ENCODE measurements at places on chromosomes 16 and 17.
A peak's percentile ranks its signal among the peaks of the same experiment; 100 is the strongest.

GRCh38 chr17:39244600-39245570 is 19.1 kb upstream of the STAC2 start:
- DNase-seq = peak; percentile 70

- no peak for DNase-seq
Observed at GRCh38 chr16:1180549-1181403, 27.9 kb downstream of the CACNA1H start.

- DNase-seq = peak; percentile 55
Observed at GRCh38 chr17:2025622-2026309, 632 bp upstream of the RTN4RL1 start.

- DNase-seq = no peak
Observed at GRCh38 chr17:18974407-18975149, 22.6 kb downstream of the SLC5A10 start.

DNA sequence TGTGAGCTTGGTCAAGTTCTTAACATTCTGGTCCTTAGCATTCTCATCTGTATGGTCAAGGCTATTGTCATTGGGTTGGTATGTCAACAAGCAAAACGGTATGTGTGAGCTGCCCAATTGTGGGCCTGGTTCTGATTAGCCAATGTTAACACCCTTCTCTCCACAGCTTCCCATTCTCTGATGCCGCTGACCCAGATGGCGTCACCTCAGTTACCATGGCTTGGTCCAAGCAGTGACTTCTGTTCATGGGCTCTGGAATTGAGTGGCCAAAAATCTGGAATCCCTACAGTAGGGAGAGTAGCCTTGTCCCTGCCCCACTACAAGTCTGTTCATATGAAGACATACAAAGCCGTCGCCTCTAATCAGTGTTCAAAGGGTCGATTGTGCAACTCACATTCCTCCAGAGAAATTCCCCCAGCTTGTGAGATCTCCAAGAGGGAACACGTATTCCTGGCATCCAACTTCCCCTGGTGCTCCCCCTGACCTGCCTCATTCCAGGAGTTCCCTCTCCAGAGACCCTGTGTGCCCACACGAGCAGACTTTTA is 15.8 kb downstream of the TMEM98 start:
- peak; percentile 99 for DNase-seq

- DNase-seq = peak; percentile 73
Observed at GRCh38 chr16:56830669-56831068, 34.3 kb upstream of the SLC12A3 start.

DNA sequence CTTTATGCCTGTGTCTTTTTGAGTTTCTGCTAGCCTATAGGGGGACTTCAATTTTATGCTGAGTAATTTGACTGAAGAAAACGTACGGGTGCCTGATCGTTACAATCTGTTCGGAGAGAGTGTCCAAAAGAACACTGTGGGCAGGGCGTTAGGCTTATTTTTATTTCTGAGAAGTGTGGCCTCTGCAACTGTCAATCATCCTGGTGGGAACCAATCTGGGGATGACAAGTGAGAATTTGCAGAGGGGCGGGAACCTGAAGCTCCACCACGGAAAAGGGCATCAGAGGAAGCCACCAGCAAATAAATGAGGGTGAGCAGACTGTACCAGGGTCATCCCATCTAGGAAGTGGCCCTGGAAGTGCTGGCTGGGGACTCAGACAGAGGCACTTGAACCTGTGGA is 12.0 kb upstream of the CDYL2 start:
- no peak for DNase-seq

- no peak for DNase-seq
Observed at GRCh38 chr17:34370997-34371395, 8.0 kb upstream of the CCL1 start.

DNA sequence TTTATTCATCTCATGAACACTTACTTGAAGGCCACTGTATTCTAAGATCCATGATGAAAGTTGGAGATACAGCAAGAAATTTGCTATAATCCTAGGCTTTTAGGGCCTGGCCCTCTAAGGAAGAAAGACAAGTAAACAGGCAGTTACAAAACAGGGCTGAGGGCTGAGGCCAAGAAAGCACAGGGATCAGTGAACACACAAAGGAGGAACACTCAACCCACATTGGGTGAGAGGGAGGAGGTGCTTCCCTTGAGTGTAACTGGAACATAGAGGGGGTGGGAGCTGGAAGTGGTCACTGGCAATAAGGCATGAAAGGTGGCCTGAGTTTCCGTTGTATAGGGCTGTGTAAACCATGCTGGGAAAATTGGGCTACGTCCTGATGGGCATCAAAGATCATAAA is 112.2 kb downstream of the ZNF18 start:
- DNase-seq = no peak

- DNase-seq = no peak
Observed at GRCh38 chr16:61014869-61015268, 1021.4 kb downstream of the CDH8 start.

- no peak for DNase-seq
Observed at GRCh38 chr17:36741019-36741902, 139.9 kb downstream of the MRM1 start.

DNA sequence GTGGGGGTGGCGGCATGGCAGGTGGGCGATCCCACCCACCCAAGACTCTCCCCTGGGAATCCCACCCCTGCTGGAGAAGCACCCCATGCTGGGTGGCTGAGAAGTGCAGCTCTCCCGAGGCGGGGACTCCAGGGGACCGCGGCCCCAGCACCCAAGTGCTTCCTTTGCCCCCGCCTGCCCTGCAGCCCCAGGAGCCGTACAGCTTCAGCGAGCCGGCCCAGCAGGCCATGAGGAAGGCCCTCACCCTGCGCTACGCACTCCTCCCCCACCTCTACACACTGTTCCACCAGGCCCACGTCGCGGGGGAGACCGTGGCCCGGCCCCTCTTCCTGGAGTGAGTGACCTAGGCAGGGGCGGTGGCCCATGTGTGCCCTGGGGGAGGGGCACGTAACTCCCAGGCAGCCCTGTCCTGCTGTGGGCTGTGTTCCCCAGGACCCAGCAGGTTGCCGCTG is 11.7 kb downstream of the GAA start:
- no peak for DNase-seq

- DNase-seq = peak; percentile 25
Observed at GRCh38 chr16:86971251-86971650, 345.9 kb downstream of the C16orf95 start.

- no peak for DNase-seq
Observed at GRCh38 chr17:55825213-55825612, 74.4 kb downstream of the PCTP start.

DNA sequence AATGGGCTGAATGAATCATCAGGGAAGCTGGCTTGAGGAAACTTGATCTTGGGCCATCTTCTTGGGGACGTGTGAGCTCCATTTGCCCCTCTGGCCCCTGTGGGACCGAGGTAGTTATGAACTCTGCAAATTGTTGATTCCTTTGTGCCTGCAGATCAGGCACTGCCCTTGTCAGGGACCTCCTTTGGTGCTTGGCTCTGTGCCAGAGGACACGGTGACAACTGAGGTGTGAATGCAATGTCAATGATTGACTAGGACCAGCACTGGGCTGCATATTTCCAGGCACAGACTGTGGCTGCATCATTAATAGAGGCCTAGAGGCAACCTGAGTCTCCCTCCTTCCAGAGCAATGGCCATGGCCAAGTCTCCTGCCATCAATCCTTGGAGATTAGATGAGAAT is 23.8 kb downstream of the PDILT start:
- DNase-seq = no peak

DNA sequence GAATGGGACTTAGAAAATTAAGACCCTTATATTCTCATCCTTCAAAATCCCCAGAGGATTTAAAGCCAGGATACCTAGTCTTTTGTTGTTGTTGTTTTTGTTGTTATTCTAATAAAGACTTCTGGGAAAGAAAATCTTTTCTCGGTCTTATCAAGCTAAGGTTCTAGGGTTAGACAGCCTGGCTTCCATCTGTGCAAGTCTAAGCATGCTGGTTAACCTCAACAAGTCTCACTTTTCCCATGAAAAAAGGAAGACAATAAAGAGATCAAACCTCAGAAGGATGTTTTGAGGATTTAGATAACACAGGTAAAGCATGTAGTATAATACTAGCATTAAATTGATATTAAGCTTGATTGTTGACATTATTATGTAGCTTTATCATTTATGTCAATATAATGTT is 486.4 kb upstream of the SOX9 start:
- no peak for DNase-seq

DNA sequence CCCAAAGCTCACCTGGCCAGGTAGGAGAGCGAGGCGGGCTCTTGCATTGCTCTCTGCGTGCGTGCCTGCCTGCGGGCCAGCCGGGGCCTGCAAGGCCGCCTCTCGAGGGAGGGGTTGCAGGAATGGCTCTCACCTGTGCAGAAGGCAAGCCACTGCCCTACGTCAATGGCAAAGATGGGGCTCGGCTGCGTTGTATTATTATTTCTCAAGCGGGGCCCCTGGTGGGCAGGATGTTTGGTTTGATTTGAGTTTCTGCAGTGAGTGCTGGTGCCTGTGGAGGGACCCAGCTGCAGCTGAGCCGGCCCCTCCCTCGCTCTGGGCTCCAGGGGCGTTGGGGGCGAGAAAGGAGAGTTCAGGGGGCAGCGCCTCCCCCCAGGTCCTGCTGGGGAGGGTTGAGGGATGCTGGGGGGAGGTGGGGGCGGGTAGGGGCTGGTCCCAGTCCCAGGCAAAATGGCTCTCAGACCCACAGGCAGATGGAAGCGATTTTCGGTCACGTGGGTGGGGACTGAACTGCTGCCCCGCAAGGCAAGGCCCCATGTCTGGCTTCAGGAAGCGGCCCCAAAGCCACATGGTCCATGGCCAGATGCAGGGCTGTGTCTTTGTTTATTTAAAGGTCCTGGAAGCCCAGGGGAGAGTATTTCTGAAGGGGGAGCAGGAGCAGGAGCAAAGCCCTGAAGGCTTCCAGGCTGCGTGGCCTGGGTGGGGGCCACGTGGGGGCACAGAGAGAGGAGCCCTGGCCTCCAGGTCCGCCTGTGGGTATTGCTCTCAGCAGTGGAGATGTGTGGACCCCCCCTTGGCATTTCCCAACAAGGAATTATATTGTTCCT is 338.8 kb downstream of the SEC14L1 start:
- no peak for DNase-seq

GRCh38 chr16:57137566-57138273 is 45.3 kb downstream of the CPNE2 start:
- no peak for DNase-seq

GRCh38 chr16:84193480-84193879 is 2.5 kb downstream of the ADAD2 start:
- no peak for DNase-seq

- peak; percentile 65 for DNase-seq
Observed at GRCh38 chr17:19464031-19465026, 53.3 kb downstream of the RNF112 start.

GRCh38 chr16:58063377-58064076 is 38.0 kb downstream of the MMP15 start:
- no peak for DNase-seq

DNA sequence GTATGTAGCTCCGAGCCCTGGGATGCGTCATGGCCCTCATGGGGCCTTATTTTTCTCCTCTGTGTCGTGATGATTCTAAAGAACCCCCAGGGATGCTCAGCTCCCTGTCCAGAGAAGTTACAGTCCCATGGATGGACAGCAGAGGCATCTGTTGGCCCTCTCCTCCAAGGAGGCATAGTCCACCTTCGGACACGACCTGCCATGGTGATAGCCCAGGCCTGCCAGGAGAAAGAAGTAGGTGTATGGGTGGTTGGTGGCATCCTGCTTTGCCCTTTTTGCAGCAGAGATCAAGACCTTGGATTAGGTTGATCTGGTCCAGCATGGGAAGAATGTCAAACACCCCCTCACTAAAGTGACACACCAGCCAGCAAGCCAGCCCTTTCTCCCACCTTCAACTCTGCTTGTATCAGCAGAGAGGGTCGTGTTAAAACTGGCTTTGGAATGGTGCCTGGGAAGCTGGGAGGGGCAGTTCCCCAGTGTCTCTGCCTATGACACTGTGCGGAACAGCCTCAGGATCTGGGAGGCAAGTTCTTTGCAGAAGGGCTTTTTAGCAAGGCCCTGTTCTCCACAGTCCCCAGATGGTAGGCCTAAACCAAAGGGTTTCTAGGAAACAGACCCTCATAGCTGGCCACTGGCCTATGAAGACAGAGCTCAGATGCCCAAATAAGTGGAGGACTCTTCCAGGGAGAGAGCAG is 259.9 kb upstream of the RPL38 start:
- no peak for DNase-seq

DNA sequence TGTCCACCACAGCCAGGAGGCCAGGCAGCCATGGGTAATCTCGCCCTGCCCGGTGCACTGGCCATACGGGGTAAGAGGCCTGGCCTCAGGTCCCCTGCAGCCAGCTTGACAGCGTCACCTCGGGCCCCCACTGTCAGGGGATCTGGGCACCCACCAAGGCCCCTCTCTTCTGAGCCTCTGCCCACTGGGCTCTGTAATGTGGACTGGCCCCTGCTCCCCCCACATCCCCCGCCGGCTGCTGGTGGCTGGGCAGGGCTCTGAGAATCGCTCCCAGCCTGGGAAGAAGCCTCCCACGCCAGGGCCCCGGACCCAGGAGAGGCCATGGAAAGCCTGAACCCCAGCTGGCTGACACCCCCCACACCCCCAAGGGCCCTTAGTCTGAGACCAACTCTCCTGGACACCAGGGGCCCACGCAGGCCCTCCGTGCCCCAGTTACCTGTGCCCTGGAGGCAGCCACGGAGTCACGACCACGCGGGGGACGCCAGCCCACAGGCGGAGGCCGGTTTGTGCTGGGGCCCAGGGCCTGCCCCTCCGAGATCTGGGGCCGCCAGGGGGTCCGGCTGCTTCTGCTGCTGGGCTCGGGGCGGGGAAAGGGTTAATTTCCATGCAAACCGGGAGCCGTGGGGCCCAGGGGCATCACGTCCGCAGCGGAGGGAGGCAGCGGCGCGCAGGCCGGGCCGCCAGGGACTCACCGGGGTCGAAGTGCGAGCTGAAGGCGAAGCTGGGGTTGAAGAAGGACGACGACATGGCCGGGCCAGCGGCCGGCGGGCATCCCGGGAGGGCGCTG is at the start of gene PVALEF:
Gene PVALEF (plus strand): TSS at position 262 of the 787 bp plus-strand sequence. CDS start 15,720 bp downstream, outside the sequence.
- DNase-seq = no peak

DNA sequence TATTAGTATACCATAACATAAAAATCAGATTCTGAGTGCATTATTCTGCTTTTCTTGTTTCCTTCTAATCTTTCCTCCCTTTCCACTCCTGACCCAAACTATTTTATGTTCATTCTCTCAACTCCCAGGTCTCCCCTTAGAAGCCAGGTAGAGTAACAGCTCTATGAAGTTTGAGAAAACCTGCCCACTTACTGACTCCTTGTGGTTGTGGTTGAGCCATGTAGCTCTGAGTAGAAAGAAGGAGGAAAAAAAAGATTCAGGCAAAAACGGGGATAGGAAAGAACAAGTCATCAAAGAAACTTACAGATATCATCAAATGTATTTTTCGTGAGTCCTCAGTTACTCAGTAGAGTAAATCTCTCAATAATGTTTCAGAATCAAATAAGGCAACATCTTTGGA is 216.7 kb downstream of the PMP22 start:
- DNase-seq = no peak

- DNase-seq = peak; percentile 25
Observed at GRCh38 chr17:44170499-44171201, at the start of gene ASB16. TSS of gene ASB16 (plus strand) at chr17:44170704. CDS start at chr17:44170790, 86 bp downstream.

- no peak for DNase-seq
Observed at GRCh38 chr16:88086571-88087516, 135.6 kb downstream of the BANP start.

GRCh38 chr16:3283543-3284447 is 504 bp downstream of the ZNF263 start:
- no peak for DNase-seq

All from AG10803 (cell line).